ENCODE measurements at places on chromosomes 2 and 18.

- no peak for DNase-seq
Measured at GRCh38 chr2:85244828-85245227, 83.0 kb downstream of the TGOLN2 start.

GRCh38 chr2:43225093-43225787 is 1.2 kb downstream of the ZFP36L2 start:
- DNase-seq, result peak; percentile 20

GRCh38 chr2:14779252-14779651 is 146.7 kb downstream of the LRATD1 start:
- no peak for DNase-seq

DNA sequence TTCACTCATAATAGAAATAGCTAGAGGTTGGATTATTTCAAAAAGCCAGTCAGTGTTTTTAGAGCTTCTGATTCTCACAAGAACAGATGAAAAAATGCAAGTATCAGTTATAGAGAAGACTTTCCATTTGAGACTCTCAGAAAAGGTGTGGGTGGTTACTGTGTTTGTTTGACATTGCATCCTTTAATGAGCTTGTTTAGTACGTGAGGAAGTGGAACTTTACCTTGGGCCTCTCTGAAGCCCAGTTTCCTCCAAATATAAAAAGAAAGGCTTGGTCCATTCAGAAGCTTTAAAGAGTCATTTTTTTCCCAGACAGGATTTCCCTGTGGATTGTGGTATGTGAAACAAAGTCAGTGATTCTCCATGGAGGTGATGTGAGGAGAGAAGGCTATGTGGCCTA is 89.9 kb upstream of the RANBP2 start:
- no peak for DNase-seq

DNA sequence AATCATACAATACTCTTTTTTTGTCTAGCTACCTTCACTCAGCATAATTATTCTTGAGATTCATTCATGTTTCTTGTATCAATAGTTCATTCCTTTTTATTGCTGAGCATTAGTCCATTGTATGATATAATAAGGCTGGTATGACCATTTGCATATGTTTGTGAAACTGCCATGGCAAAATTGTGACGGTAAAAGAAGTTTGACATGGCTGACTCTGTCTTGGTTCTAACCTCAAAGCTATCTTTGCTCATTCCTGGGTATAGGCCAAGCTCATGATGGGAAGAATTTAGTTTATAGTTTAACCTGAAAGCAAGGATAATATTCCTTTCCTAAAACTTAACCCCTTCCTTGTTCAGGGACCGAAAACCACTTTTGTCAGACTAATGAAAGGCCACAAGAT is 46.4 kb downstream of the COMMD1 start:
- no peak for DNase-seq

GRCh38 chr2:2877427-2877826 is 500.2 kb downstream of the EIPR1 start:
- DNase-seq, result no peak

DNA sequence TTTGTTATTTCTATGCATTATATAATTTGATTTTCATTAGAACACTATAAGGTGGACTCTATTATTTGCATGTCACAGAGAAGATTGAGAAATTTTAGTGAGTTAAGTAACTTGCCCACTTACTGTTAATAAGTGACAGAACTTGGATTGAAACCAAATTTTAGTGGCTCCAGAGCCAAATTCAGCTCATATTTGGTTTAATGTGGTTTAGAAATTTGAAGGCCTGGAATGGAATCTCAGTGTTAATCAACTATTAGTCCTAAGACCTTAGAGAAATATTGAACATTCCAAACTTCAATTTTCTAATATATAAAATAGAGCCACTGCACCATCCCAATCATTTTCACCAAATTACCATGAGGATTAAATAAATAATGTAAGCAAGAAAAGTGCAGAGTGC is 281.6 kb downstream of the ZNF385B start:
- DNase-seq, result no peak

DNA sequence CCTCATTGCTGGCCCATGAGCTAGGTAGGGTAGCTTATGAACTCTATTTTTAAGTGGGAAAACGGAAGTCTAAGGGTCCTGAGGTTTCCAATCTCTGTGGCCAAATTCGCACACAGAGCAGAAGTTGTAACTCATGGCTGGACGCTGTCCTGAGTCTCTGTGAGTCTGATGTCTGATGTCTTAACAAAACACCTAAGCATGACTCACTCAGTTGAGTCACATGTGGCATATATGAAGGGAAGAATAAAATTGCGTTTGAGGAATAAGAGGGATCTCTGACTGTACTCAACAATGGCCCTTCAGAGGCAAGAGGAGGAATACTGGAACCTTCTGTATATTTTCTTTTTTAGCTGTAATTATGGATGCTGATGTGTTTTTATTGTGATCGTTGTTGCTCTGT is 569.7 kb downstream of the RIT2 start:
- no peak for DNase-seq

GRCh38 chr2:24702800-24703199 is 90.4 kb downstream of the PTRHD1 start:
- no peak for DNase-seq

DNA sequence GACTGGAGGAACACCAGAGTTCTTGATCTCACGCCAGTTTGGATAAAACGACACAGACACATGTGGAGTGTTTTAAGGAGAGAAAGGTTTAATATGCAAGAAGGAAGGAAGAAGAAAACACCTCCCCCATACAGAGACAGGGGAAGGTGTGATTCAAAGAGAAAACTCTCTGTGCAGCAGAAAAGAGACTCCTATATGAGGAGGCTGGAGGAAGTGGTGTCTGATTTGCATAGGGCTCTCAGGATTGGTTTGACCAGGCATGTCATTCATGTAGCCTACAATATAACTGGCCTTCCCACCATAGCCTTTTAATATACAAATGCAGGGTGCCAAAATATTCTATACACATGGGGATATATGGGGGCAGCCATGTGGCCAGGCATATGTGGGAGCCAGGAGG is 1386.5 kb downstream of the RPIA start:
- DNase-seq, result no peak

DNA sequence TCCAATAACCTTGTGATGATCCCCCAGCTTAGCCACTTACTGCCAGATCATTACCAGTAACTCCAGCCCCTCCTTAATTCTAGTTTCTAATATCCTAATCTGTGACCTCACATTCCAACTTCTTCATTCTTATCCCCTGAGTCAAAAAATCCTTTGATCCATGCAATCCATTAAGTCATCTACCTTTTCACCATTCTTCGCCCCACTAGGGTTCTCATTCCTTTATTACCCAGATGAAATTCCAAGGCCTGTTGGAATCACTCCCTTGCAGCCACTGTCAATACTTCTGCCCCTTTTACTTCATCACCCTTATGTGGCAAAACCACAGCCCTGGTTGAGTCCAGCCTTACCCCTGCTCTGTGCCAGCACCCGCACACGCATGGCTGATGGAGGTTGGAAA is 20.3 kb upstream of the IL36G start:
- no peak for DNase-seq

DNA sequence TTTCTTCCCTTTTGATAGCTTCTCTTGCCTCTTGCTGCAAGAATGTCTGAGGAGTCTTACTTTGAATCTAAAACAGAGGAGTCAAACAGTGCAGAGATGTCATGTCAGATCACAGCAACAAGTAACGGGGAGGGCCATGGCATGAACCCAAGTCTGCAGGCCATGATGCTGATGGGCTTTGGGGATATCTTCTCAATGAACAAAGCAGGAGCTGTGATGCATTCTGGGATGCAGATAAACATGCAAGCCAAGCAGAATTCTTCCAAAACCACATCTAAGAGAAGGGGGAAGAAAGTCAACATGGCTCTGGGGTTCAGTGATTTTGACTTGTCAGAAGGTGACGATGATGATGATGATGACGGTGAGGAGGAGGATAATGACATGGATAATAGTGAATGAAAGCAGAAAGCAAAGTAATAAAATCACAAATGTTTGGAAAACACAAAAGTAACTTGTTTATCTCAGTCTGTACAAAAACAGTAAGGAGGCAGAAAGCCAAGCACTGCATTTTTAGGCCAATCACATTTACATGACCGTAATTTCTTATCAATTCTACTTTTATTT is 133.5 kb upstream of the CDCA7 start:
- DNase-seq, result no peak

Measured in activated CD8-positive, alpha-beta memory T cell treated with anti-CD3 and anti-CD28 coated beads for 4 hours (primary cell).